ENCODE measurements at places on chromosomes 1 and 21. TPM values are rescaled to one million over a fixed set of nuclear protein-coding genes. Genes with fewer than 3 reads are reported as not detected.
A peak's percentile ranks its signal among the peaks of the same experiment; 100 is the strongest.

DNA sequence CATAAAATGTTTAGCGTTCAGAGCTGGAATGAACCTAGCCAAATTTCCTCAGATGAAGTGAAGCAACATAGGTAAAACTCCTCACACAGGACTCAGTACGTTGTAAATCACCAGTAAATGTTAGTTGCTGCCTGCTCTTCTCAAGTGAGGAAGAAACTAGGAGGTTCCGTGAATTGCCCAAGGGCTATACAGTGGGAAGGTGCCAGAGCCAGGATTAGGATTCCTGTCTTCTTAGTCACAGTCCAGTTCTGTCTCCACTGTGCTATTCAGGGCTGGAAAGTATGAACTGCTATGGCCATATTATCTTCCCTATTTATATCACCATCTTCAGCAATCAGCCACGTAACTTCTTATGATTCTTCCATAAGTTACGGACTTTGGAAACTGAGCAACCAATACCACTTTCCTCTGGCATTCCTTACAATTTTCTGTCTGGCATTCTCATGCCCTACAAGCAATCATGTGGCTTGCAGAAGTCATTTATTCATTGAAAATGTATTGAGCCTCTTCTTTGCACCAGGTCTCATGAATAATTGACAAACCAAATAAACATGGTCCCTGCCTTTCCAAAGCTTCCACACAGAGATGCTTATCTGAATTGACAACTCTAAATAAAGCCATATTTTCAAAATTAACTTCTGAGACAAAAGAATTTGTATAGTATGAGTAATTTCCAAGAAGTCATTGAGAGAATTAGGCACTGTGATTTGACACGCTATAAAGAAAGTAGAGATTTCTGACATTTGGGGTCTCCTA is 271.6 kb upstream of the SGIP1 start:
- no peaks in the 10 kb centered on the region for H3K36me3 ChIP-seq
- no peak overlapping the region for H3K27ac ChIP-seq
- no peaks in the 10 kb centered on the region for H3K27me3 ChIP-seq
- H3K4me1 ChIP-seq: peaks cover 13% of the 10 kb centered on the region

DNA sequence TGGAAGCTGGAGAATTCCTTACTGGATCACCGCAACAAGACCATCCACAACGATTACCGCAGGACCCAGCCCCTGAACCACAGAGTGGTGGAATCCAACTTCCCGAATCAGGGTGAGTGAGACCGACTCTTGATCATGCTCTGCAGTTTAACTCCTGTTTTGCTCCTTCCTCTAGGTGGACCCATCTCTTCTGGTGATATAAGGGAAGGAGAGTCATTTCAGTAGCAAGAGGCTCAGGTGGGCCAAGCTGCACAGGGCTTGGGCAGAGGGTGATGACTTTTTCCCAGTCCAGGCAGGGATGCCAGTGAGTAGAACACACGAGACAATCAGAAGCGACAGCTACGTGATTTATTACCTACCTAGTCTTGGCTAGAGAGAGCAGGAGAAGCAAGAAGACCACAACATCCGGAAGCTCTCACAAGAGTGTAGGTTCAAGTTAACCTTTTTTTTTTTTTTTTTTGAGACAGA is 25.2 kb downstream of the CA6 start:
- no peaks in the 10 kb centered on the region for H3K4me1 ChIP-seq
- no peak for DNase-seq
- no peak overlapping the region for H3K4me3 ChIP-seq
- H3K36me3 ChIP-seq: no peaks in the 10 kb centered on the region
- H3K27ac ChIP-seq: no peak overlapping the region

DNA sequence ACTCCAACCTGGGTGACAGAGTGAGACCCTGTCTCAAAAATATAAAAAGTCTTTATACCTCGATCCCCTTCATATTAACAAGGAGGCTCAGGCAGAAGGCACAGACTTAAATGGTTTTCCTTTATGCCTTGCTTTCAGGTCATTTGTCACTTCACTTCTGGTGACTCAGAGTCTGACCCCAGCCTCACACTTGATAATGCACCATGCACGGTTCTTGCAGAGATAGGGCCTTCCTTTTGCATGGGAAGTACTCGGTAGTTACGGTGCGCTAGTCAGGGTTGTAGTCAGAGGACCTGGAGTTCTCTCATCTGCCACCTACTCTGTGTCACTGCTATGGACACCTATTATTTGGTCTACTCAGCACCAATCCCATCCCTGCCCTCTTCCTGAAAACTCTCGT is 43.6 kb upstream of the BMP8B start:
- H3K27me3 ChIP-seq: no peaks in the 10 kb centered on the region
- no peaks in the 10 kb centered on the region for H3K36me3 ChIP-seq
- H3K27ac ChIP-seq: no peak overlapping the region
- no peaks in the 10 kb centered on the region for H3K4me1 ChIP-seq
- H3K4me3 ChIP-seq: no peak overlapping the region
- no peak for DNase-seq

DNA sequence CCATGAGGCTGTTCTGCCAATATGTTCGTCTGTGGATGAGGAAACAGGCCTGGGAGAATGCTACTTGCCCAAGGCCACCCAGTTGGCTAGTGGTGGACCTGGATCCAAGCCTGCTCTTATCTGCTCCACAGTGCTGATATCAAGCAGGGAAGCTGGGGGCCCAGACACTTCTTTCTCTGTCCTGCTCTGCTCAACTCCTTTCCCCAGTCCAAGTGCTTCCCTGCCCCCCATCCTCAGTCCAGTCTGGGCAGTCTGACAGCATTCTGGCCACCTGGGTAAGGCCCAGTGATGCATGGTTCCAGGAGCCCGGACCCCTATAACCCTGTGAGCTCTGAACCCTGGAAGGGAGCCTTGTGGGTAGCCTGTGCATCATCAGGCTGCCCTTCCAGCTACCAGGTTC is 4.2 kb upstream of the PAQR7 start:
- H3K4me3 ChIP-seq: no peak overlapping the region
- no peaks in the 10 kb centered on the region for H3K36me3 ChIP-seq
- peaks cover 12% of the 10 kb centered on the region for H3K4me1 ChIP-seq
- DNase-seq: no peak
- no peaks in the 10 kb centered on the region for H3K27me3 ChIP-seq

GRCh38 chr1:189175889-189176288 is 1301.8 kb downstream of the BRINP3 start:
- no peaks in the 10 kb centered on the region for H3K4me1 ChIP-seq
- H3K27ac ChIP-seq: no peak overlapping the region
- H3K27me3 ChIP-seq: no peaks in the 10 kb centered on the region
- H3K36me3 ChIP-seq: no peaks in the 10 kb centered on the region
- no peak overlapping the region for H3K4me3 ChIP-seq
- no peak for DNase-seq

MAN1C1 gene
- 5.2 TPM for total RNA-seq

- H3K4me1 ChIP-seq: no peaks in the 10 kb centered on the region
- no peak overlapping the region for H3K4me3 ChIP-seq
- H3K36me3 ChIP-seq: no peaks in the 10 kb centered on the region
- no peaks in the 10 kb centered on the region for H3K27me3 ChIP-seq
- no peak for DNase-seq
Measured at GRCh38 chr21:28761674-28762356, 230.9 kb downstream of the LTN1 start.

- H3K27me3 ChIP-seq: no peaks in the 10 kb centered on the region
- H3K36me3 ChIP-seq: no peaks in the 10 kb centered on the region
- no peaks in the 10 kb centered on the region for H3K4me1 ChIP-seq
- no peak overlapping the region for H3K4me3 ChIP-seq
- no peak overlapping the region for H3K27ac ChIP-seq
- no peak for DNase-seq
Measured at GRCh38 chr1:84365225-84366221, 32.8 kb upstream of the DNASE2B start.

ST6GALNAC5 gene
- 2.8 TPM for total RNA-seq

DNA sequence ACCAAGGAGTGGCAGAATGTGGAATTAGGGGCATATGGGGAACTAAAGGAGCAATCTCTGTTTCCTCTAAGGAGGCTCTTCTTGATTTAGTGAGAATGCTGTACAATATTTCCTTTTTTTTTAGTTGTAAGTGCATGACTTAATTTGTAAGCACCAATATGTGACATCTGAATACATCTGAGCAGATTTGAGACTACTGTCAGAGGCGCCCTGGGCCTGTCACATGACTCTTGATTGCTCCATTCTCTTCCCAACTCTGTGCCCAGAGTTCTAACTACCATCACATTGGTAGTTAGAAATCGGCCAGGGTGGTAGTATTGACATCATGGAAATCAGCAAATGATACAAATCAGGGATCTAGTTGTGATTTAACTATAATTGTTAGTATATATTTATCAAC is 110.1 kb upstream of the LMO4 start:
- no peaks in the 10 kb centered on the region for H3K36me3 ChIP-seq
- H3K27me3 ChIP-seq: no peaks in the 10 kb centered on the region
- no peak for DNase-seq
- no peaks in the 10 kb centered on the region for H3K4me1 ChIP-seq

EXO1 gene
- 6.4 TPM for total RNA-seq

GRCh38 chr1:94582565-94582964 is 41.0 kb upstream of the F3 start:
- no peaks in the 10 kb centered on the region for H3K36me3 ChIP-seq
- no peaks in the 10 kb centered on the region for H3K4me1 ChIP-seq
- no peaks in the 10 kb centered on the region for H3K27me3 ChIP-seq

- no peak overlapping the region for H3K27ac ChIP-seq
- no peaks in the 10 kb centered on the region for H3K27me3 ChIP-seq
- peaks cover 7% of the 10 kb centered on the region for H3K36me3 ChIP-seq
Measured at GRCh38 chr1:25872713-25873112, 2.8 kb downstream of the PAQR7 start.

DNA sequence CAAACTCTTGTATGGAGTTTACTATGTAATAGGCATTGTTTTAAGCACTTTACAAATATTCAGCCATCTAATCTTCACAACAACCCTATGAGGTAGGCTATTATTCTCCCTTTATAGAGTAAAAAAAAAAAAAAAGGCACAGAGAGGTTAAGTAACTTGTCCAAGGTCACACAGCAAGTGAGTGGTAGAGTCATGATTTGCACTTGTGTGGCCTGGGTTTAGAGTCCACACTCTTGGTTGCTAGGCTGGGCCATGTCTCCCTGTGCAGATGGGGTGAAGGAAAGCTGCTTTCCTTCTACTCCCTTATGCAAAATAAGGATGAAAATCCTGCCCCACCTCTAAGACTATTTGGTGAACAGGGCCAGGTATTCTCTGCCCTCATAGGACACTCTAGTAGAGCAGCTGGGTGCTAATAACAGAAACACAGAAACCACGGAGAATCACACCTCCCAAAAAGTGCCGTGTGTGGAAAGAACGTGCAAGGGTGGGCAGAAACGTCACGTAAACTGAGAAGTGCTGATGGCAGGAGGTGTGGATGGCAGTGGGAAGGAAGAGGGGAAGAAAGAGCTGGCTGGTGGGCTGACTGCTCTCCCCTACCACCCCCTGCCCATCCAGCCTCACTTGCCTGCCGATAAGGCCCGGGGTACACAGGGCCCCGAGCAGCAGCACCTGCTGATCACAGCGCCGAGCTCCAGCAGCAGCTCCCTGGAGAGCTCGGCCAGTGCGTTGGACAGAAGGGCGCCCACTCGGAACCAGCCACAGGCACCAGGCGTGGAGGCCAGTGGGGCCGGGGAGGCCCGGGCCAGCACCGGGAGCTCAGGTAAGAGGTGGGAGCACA is 28.3 kb upstream of the VPS13D start:
- no peaks in the 10 kb centered on the region for H3K27me3 ChIP-seq
- H3K36me3 ChIP-seq: no peaks in the 10 kb centered on the region
- H3K4me3 ChIP-seq: no peak overlapping the region
- peaks cover 5% of the 10 kb centered on the region for H3K4me1 ChIP-seq
- DNase-seq: no peak
- no peak overlapping the region for H3K27ac ChIP-seq

DNA sequence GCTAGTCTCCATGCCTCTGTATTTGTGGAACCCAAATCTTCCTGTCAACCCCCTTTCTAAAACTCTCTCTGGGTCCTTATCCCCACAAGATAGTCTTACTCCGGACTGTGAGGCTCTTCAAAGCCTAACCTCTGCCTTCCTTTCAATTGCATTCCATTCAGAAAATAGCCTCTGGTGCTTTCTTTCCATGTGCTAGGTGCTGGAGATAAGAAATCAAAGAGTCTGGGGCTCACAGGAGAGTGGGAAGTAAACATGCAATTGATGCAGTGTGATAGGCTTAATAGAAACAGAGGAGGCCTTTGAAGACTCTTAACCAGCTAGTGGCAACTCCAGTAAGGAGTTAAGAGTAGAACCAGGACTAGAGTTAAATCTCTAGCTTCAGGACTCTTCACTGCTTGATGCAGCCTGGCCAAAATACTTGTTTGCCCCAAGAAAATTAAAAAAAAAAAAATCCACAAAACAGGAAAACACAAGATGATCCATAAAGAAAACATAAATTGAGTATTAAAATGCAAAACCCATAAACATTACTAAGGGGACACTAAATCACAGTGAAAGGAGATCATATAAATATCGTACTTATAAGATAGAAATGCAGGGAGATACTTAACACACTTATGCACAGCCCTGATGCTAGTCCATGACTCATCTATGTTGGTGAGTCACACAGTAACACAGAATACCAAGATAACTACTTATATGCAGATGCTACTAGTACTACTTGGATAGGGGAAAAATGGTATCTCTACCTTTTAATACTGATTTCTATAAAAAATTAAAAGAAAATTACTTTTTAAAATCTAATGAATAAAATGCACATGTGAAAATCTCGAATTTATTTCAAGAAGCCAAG is 341.5 kb downstream of the KCNH1 start:
- H3K27me3 ChIP-seq: no peaks in the 10 kb centered on the region
- DNase-seq: no peak
- H3K36me3 ChIP-seq: no peaks in the 10 kb centered on the region

OR2T29 gene
- not detected for total RNA-seq

ZBTB8OS gene
- 30.2 TPM for total RNA-seq

DNA sequence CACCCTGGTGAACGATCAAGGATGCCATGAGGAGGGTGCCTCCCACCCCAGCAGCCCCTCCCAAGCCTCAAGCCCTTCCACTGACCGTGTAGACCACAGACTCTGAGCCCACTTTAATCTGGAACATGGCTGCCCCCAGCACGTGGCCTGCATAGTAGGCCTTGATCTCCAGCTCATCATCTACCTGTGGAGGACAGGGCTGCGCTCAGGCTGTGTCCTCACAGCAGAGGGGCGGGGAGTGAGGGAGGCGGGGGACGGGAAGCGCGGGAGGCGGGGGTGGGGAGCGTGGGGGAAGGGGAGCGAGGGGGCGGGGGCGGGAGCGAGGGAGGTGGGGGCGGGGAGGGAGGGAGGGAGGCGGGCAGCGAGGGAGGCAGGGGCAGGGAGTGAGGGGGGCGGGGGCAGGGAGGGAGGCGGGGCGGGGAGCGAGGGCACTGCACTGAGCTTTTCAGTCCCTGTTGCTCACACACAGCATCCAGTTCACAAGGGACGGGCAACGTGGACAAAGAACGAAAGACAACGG is 7.1 kb downstream of the PUSL1 start:
- no peak for DNase-seq
- H3K27me3 ChIP-seq: no peaks in the 10 kb centered on the region
- no peak overlapping the region for H3K4me3 ChIP-seq
- H3K27ac ChIP-seq: no peak overlapping the region

- no peak overlapping the region for H3K4me3 ChIP-seq
- H3K27me3 ChIP-seq: no peaks in the 10 kb centered on the region
Measured at GRCh38 chr1:62991152-62991551, 207.2 kb downstream of the ATG4C start.

ROR1 gene
- 10.5 TPM for total RNA-seq

DNA sequence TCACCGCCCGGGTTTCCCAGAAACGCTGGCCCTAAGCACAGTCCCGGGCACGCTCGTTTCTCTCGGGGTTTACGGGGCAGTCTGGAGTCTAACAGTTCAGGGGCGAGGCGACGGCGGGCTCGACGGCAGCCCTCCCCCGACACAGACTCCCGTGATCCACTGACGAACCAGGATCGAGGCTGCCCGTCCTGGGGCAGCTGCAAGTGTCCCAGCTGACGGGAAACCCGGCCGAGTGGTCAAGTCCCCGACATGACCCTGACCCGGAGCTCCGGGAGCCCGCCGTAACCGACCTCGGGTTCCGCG is 494 bp downstream of the UBE2J2 start:
- H3K36me3 ChIP-seq: peaks cover 21% of the 10 kb centered on the region
- H3K4me3 ChIP-seq: peak overlapping the region; percentile 87
- peaks cover 34% of the 10 kb centered on the region for H3K4me1 ChIP-seq
- no peaks in the 10 kb centered on the region for H3K27me3 ChIP-seq

TEDDM1 gene
- total RNA-seq: not detected
